ENCODE measurements at places on chromosomes 11 and 22.

DNA sequence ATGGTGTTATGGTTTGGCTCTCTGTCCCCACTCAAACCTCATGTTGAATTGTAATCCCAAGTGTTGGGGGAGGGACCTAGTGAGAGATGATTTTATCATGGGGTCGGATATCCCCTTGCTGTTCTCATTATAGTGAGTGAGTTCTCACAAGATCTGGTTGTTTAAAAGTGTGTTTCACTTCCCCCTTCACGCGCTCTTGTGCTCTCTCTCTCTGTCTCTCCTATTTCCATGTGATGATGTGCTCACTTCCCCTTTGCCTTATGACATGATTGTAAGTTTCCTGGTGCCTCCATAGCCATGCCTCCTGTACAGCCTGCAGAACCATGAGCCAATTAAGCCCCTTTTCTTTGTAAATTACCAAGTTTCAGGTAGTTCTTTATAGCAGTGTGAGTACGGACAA is 765.1 kb downstream of the KCNA4 start:
- DNase-seq: no peak

DNA sequence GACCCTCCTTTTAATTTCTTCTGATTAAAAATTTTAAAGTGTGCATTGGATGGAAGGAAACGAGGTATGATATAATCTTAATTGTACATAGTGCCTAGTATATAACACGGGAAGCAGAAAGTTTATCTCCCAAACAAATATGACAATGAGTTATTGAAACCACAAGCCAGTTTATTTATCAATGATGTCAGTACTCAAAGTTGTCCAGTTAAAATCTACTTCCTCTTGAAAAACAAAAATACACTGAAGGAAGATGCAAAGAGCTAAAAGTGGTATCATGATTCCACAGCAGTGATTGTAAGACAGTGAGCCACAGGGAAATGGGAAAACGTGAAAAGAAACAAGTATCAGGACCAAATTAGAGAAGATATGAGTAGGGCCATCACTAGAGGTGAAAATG is 18.8 kb upstream of the OR5B21 start:
- no peak for DNase-seq

DNA sequence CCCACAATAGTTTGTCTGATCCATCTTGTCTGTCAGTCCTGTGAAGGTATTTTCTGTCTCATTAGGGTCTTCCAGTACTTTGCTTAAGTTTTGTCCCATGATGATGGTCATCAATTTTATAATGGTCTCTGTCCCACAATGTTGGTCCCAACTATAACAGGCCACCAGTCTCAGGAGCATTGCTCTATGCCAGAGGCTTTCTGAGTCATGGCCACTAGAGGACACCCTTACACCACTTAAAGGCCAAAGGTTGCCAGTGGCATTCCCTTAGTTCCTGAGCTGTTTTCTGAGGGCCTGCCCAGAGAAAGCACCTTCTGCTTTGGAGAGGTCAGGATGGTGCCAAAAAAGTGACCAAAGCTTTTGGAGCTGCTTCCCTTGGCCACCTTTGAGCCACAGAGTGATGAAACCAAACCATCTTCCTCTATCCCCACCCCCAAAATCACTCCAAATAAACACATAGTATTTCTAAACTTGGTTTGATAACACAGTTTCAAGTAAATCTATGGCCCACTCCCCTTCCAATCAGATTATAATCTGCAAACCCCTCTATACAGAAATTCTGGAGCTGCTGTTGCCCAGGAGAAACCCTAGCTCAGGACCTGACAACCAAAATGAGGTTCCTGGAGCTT is 19.3 kb downstream of the EIF3F start:
- DNase-seq: peak; percentile 47

DNA sequence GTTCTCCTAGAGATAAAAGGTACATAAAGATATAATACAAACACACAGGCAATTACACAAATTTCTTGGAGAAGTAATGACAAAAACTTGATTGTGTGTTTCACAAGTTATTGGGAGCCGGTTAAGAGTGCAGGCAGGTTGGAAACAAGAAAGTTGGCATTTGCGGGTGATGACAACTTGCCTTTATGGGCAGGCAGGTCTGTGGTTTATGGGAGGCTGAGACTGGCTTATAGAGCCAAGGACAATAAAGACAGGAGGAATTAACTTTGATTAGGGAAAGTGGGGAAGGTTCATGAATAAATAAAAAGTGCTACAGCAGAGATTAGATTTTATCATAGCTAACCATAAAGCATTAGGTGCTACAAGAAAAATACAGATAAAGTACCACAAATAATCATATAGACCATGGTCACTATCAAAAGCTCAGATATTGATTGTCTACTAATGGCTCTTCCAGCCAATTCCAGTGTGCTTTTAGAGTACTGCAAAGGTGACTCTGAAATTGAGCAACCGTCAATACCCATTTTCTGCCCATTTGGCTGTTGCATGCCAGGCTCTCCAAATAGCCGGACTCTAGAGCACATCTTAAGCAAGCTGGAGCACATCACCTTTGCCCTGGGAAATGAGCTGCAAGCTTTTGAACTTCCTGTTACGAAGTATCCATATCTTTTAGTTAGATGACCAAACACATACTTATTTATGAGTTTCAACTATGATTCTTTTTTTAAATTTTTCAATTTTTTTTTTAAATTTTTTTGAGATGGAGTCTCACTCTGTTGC is 33.9 kb upstream of the GAB2 start:
- no peak for DNase-seq

DNA sequence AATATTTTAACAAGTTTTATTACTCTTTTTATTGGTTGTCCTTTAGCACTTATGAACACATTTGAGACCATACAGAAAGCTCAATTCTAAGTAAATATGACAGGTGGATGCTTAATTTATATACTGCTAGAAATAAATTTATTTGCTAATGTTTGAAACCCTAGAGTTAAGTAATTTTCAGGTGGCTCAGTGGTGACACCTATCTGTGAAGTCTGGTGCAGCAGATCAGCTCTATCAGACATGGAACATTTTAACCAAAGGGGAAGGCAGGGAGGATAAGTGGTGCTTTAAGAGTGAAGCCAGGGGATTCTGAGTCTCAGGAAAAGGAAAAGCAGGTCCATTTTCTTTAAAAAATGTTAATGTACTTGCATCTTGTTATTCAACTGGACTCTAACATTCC is 175.8 kb downstream of the DSCAML1 start:
- DNase-seq: no peak

- DNase-seq: no peak
Observed at GRCh38 chr11:13135385-13136271, 126.5 kb downstream of the RASSF10 start.

GRCh38 chr11:16239141-16240105 is 116.9 kb downstream of the SOX6 start:
- DNase-seq: no peak

DNA sequence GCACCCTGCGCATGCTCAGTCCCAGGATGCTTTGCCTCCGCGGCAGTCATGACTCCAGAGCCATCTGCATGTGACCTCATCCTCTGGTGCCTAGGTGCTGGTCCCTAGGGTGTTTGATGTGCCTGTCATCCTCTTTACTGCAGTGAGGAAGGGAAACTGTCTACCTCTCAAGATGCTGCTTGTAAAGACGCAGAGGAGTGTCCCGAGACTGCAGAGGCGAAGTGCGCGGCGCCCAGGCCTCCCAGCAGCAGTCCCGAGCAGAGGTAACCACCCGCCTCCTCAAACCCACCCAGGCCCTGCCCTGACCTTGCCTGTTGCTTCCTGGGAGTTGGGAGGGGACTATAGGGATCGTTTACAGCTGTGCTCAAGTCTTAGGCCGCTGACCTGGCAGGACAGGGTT is 74.6 kb upstream of the GAL start:
- no peak for DNase-seq

DNA sequence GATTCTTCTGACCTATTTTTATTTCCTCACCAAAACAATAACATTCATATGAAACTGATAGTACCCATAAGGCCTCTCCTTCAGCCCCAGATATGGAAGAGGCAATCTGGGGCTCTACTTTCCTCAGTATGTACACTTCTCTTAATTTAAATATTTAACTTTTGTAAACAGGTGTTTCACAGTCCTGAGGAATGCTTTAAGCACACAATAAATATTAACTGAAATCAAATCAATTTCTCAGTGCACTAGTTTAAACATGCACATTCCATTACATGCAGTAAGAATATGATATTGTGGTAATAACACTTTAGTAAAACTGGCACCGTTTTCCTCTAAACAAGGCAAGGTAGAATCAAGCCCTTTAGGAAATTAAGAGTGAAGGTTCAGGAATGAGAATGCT is 28.9 kb downstream of the APIP start:
- DNase-seq: no peak

GRCh38 chr11:8638300-8638699 is 44.2 kb downstream of the TRIM66 start:
- no peak for DNase-seq

DNA sequence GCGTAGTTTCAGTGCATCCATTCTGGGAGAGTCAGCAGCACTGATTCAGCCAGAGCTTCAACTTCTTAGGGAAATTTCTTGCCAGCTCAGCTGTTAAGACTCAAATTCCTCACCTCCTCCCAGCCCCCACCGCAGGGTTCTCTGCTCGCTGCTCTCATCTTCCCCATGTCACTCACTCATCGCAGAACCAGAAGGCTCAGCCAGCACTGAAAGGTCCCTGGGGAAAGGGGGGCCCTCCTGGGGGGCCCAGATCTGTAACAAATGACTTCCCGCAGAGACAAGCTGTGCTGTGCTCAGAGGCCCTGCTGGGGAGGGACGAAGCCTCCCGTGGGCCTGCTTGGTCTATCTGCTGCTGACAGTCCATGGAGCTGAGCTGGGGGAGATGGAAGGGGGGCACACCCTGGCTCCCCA is 220.6 kb downstream of the NTM start:
- no peak for DNase-seq

- DNase-seq: no peak
Observed at GRCh38 chr11:75450826-75451821, 18.1 kb upstream of the KLHL35 start.

DNA sequence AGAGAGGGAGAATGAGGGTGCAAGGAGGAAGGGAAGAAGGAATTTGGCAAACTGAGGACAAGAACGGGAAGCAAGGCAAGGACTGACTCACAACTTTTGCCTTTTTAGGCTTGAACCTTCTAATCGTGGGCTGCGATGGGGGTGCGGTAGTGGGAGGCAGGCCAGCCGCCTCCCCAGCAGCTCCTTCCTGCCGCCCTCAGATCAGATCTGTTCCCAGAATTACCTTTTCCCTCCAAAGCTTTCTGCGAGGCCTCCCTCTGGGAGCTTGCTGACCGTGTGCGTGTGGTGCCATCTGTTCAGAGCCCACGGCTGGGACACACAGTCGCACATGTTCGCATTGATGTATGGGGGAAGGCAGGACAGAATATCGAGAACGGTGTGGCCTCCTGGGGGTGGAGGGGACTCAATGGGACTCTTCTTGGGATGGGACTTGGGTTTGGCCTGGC is 86.9 kb upstream of the PARVA start:
- DNase-seq: no peak

DNA sequence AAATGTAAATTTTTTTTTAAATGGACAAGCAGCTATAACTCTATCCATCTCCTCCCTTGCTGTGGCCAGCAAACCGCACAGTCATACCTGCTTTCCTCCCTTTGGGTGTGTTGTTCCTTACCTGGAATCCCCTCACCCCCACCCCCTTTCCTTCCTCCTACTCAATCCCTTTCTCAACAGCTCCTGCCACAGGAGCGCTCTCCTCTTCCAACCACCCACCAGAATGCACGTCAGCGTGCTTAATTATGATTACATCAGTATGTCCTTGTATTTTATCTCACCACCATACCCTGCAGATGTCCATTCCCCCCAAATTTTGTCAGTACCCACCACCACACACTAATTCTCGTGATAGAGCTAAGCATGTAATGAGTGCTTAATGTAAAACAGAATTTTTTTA is 60.9 kb upstream of the LMO2 start:
- DNase-seq: no peak

DNA sequence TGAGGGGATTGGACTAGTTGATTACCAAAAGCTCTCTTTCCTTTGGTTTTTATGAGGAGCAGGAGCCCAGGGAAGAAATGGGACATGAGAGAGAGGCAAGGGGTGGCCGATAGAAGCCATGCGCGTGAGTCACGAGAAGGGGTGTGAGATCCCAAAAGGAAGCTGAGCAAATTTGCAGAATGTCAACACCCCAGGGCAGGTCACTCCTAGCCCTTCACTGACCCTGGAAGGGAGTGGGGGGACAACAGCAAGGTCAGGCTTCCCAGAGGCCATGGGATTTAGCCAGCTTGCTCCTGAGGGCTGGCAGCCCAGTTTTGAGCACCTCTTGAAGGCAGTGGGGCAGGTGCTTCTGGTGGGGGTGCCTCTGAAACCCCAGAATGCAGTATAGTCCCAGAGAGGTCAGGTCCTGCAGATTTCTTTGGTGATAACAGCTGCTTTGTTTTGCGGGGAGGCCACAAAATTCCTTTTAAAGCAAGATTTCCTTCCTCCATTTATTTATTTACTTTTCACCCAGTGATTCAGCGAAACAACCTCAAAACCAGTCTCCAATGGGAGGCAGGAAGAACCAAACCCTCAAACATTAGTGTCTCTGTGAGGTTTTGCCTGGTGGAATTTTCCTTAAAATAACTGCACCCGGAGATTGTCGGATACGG is 40.1 kb upstream of the TIMP3 start:
- no peak for DNase-seq

DNA sequence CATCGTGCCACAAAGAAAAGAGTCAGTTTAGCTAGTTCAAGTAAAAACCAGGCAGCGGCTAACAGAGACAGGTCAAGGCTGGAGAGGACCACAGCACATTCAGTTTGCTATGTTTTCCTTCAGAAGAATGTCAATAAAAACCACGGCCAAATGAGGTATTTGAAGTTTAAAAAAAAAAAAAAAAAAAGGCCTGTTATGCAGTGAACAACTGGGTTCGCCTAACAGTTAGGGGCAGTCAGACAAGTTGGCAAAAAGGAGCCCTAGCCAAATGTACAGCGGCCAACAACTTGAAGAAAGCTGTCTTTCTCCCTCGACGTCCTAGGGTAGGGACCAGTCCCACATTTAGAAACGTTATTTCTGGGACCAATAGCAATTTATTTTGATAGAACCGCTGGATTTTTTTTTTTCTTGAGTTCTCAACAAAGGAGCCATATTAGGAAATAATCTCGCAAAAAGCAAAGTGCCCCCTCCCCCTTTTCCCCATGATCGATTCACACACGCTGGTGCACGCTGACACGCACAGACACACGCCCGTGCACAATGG is 237.8 kb downstream of the TTC28 start:
- DNase-seq: no peak

GRCh38 chr11:123682696-123683410 is 28.4 kb upstream of the SCN3B start:
- no peak for DNase-seq

DNA sequence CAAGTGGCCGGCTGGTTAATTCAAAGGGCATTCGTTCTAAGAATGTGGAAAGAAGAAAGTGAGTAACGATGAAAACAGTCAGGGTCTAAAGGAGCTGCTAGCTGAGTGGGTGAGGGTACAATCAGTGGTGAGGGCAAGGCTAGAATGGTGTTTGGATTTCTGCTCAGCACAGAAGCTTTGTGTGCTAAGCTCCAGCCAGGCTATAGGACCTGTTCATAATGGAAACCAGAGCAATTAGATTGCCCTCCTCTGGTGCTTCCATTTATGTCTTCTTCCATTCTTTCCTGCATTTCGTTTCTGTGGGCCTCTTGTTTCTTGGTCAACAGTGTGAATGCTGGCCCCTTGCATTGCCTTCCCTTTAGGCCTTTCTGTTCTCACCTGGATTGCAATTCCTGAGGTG is 572.9 kb upstream of the CHORDC1 start:
- no peak for DNase-seq

GRCh38 chr11:66851239-66851596 is 5.6 kb upstream of the LRFN4 start:
- DNase-seq: no peak

- no peak for DNase-seq
Observed at GRCh38 chr11:77030834-77031414, 3.3 kb upstream of the B3GNT6 start.

- no peak for DNase-seq
Observed at GRCh38 chr22:49305966-49306631, 521.6 kb downstream of the BRD1 start.
